ENCODE measurements at places on chromosomes 6 and 20.

GRCh38 chr20:37516811-37517750 lies 4.0 kb upstream of the NNAT start:
- DNase-seq: no peak

DNA sequence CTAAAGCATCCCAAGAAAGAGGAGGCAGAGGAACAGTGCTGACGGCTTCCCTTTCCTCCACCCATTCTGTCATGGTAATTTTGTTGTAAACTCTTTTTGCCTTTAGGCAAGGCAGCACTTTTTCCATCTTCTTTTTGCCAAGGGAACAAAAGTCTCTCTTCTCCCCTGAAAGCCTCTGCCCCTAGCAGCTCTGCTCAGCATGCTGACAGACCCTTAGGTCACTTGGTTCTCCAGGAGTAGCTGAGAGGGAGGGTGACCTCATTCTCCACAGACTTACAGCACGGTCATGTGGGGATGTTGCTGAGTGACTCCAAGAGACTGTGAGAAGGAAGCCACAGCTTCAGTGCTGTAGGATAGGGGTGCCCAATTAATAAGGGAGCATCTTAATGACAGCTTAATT lies 81.1 kb upstream of the RALGAPA2 start:
- no peak for DNase-seq

DNA sequence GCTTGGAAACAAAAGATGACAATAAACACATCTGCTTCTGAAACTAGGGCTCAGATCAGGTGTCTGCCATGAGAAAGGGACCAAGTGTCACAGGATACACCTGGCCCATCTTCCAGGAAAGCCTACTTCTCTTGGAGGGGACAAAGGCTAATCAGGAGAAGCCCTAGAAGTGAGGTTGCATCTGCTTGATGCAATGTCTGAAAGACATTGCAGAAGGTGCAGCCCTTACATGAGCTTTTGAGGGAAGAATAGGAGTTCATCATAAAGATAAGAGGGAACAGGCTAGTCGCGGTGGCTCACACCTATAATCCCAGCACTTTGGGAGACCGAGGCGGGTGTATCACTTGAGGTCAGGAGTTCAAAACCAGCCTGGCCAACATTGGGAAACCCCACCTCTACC lies 2.5 kb upstream of the BTN1A1 start:
- DNase-seq: no peak

- DNase-seq: no peak
These were observed 1.3 kb upstream of the ENPP4 start for GRCh38 chr6:46128476-46128875.

DNA sequence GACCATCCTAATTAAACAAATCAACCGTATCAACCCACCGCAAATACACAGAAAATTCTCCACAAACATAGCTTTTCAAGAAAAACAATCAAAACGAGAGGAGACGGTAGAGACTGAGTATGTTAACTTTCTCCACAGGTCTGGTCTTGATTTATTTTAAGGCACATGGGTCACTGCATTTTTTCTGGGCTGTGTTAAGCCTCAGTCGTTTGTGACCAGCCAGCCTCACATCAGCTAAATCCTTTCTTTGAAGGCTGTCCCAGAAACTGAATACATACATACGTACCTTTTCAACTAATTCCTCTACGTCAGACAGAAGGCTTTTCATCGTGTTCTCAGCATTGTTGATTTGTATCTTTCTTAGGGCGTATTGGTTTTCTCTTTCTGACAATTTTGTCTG lies 69.4 kb downstream of the LAMA4 start:
- DNase-seq: no peak
